ENCODE measurements at places on chromosomes 1 and 21. TPM values are rescaled to one million over a fixed set of nuclear protein-coding genes. Genes with fewer than 3 reads are reported as not detected.

Gene PLA2G2C
- total RNA-seq, result 0.14 TPM

Gene ETV3L
- not detected for total RNA-seq

Gene FAM151A
- not detected for total RNA-seq

Gene ZNF683
- total RNA-seq, result not detected

Gene MAP1LC3C
- 1.9 TPM for total RNA-seq

Gene KIRREL1
- 57.9 TPM for total RNA-seq

Gene OTUD7B
- total RNA-seq, result 38.3 TPM

Data from posterior vena cava (tissue), 2 donors.